Adrenal gland (tissue), 19 donors: ENCODE measurements at places on chromosomes 4 and X. TPM values are rescaled to one million over a fixed set of nuclear protein-coding genes. Genes with fewer than 3 reads are reported as not detected.

The STARD8 gene
- 3.6 TPM for polyA plus RNA-seq

GRCh38 chr4:148730766-148731165 is 288.6 kb upstream of the NR3C2 start:
- no peaks in the 10 kb centered on the region for H3K27me3 ChIP-seq
- H3K27ac ChIP-seq: no peak overlapping the region
- no peaks in the 10 kb centered on the region for H3K4me1 ChIP-seq
- DNase-seq: no peak
- no peaks in the 10 kb centered on the region for H3K36me3 ChIP-seq

DNA sequence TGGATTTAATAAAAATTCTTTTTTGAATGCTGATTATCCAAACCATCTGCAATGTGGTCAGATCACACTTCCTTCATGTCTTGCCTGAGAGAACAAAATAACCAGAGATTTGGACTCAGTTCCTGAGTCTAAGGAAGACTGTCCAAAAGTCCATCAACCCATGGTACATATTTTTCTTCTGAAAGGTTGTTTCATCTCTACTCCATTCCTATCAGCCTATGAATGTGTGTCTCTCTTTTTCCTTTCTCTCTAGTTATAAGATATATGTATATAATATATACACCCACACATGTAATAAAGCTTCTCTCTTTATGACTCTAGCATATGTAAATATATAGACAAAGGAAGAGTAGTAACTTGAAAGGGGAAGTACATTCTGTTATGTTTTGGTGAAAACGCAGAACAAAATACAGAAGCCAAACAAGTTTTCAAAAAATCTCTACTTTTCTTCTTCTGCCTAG is 226.9 kb downstream of the ARHGAP24 start:
- no peaks in the 10 kb centered on the region for H3K36me3 ChIP-seq
- H3K27ac ChIP-seq: no peak overlapping the region
- no peak overlapping the region for H3K4me3 ChIP-seq
- H3K4me1 ChIP-seq: no peaks in the 10 kb centered on the region
- H3K27me3 ChIP-seq: no peaks in the 10 kb centered on the region

The STPG2 gene
- 0.20 TPM for polyA plus RNA-seq

The NUDT11 gene
- polyA plus RNA-seq: 4.5 TPM

DNA sequence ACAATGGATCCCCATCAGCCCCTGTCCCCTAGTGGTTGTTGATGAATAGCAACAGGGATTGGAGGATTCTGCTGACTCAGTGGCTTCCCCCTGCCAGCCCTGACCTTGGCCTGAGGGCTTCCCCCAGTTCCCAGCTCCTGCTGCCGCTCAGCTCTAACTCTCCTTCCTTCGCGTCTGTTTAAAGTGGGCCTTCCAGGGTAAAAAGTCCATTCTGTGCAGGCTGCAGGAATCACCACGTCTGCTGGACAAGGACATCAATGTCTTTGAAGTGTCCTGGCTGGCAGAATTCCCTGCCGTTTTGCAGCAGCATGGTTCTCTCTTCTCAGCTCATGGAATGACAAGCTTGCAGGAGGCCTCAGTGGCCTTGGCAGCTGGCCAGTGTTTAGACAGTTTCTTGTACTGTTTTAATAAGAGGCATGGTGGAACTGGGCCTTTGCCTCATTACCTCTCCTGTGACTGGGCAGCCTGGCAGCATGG is 152.5 kb upstream of the STX18 start:
- no peaks in the 10 kb centered on the region for H3K27me3 ChIP-seq
- peak; percentile 93 for DNase-seq
- H3K4me1 ChIP-seq: peaks cover 9% of the 10 kb centered on the region

- no peak for DNase-seq
- no peaks in the 10 kb centered on the region for H3K27me3 ChIP-seq
- H3K36me3 ChIP-seq: no peaks in the 10 kb centered on the region
Measured at GRCh38 chrX:126489116-126489695, 63.4 kb downstream of the DCAF12L1 start.

DNA sequence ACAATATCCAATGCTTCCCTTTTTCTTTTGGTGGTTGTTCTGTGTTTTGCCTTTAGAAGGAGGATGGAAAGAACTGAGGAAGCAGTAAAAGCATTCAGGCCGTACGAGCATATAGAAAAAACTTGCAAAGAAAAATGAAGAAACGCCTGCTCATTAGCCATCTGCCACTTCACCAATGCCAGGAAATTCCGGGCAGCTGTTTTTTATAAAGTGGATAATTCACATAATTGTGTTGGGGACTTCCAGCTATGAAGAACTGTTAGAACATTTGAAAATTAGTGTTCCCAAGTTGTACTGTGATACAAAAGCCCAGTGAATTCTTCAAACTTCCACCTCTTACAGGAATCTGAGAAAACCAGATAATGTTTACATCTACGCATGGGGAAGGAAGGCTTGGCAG is 11.7 kb downstream of the RELL1 start:
- peaks cover 12% of the 10 kb centered on the region for H3K4me1 ChIP-seq
- H3K36me3 ChIP-seq: no peaks in the 10 kb centered on the region
- H3K27me3 ChIP-seq: no peaks in the 10 kb centered on the region
- H3K4me3 ChIP-seq: no peak overlapping the region

The FGFBP1 gene
- polyA plus RNA-seq: not detected

GRCh38 chrX:31546126-31546525 is 474.3 kb upstream of the FTHL17 start:
- H3K36me3 ChIP-seq: no peaks in the 10 kb centered on the region
- H3K4me3 ChIP-seq: no peak overlapping the region
- H3K27ac ChIP-seq: no peak overlapping the region
- no peaks in the 10 kb centered on the region for H3K4me1 ChIP-seq

GRCh38 chrX:48086082-48086481 is 14.6 kb upstream of the ZNF630 start:
- no peaks in the 10 kb centered on the region for H3K4me1 ChIP-seq
- H3K27me3 ChIP-seq: peaks cover 5% of the 10 kb centered on the region
- DNase-seq: no peak
- no peak overlapping the region for H3K4me3 ChIP-seq
- H3K36me3 ChIP-seq: no peaks in the 10 kb centered on the region
- no peak overlapping the region for H3K27ac ChIP-seq

GRCh38 chr4:4670869-4671268 is 129.0 kb upstream of the STX18 start:
- no peaks in the 10 kb centered on the region for H3K36me3 ChIP-seq
- H3K27ac ChIP-seq: no peak overlapping the region
- no peak overlapping the region for H3K4me3 ChIP-seq
- H3K4me1 ChIP-seq: no peaks in the 10 kb centered on the region
- H3K27me3 ChIP-seq: no peaks in the 10 kb centered on the region

- H3K27me3 ChIP-seq: no peaks in the 10 kb centered on the region
- H3K27ac ChIP-seq: no peak overlapping the region
- H3K4me3 ChIP-seq: no peak overlapping the region
Measured at GRCh38 chr4:15506464-15506863, 36.8 kb downstream of the CC2D2A start.

The BMX gene
- polyA plus RNA-seq: 0.29 TPM

The GPR78 gene
- 0.08 TPM for polyA plus RNA-seq

The GDI1 gene
- 287 TPM for polyA plus RNA-seq

DNA sequence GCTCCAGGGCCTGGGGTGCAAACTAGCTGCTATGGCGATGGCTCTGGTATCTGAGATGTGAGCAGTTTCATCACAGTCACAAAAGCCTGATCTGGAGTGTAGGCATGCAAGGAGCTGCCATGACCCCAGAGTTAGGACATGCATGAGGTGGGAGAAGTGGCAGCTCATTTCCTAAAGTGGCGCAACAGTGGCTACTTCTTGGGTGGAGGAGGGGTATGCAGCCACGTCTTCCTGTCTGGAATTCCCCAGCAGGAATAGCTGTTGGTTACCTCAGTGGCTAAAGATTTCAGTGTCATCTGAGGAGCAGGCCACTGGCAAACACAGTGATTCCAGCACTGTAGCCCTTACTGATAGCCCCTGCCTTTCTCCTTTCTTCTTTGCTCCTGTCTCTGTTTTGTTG is 1382.5 kb downstream of the C4orf33 start:
- no peak for DNase-seq
- H3K27me3 ChIP-seq: no peaks in the 10 kb centered on the region
- no peaks in the 10 kb centered on the region for H3K4me1 ChIP-seq
- H3K4me3 ChIP-seq: no peak overlapping the region
- H3K27ac ChIP-seq: no peak overlapping the region

DNA sequence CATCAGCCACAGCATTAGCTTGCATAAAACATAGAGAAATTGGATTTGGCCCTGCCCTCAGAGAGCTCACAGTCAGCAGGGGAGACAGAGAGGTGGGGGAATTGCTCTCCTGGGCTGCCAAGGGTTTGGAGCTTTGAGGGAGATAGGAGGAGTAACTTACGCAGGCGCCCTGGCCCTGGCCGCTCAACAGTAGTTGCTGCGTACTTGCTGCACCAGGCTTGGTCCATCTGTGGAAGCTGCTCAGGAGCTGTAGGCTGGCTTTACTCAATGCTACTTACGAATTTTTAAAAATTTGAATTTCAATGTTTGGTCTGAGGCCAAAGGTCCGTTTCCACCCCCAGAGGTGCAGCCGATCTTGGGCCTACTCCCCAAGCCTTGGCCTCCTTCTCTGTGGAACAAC is 83.3 kb downstream of the CPZ start:
- H3K36me3 ChIP-seq: no peaks in the 10 kb centered on the region
- no peaks in the 10 kb centered on the region for H3K4me1 ChIP-seq
- H3K27ac ChIP-seq: no peak overlapping the region
- H3K27me3 ChIP-seq: no peaks in the 10 kb centered on the region
- DNase-seq: no peak
- H3K4me3 ChIP-seq: no peak overlapping the region

The NEUROG2 gene
- polyA plus RNA-seq: not detected

DNA sequence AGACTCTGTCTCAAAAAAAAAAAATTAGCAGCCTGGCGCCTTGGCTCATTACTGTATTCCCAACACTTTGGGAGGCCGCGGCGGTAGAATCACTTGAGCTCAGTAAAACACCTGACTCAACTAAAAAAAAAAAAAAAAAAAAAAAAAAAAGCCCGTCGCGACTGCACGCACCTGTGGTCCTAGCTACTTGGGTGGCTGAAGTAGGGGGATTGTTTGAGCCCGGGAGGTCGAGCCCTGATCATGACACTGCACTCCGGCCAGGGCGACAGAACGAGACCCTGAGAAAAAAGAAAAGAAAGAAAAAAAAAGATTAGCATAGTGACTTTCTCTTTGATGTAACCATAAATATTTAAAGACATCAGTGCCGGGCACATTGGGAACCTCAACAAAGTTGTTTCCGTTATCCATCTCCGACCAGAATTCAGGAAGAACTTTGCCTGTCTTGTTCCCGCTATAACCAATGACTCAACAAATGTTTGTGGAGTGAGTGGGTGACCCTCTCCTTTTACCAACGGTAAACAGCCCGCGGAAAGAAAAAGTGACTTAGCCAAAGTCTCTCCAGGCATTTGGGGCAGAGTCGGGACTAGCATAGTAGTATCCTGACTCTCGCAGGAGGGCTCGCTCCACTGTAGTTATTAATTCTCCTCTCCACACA is 553 bp upstream of the MED28 start:
- H3K27me3 ChIP-seq: no peaks in the 10 kb centered on the region
- no peaks in the 10 kb centered on the region for H3K36me3 ChIP-seq
- H3K4me1 ChIP-seq: peaks cover 14% of the 10 kb centered on the region
- no peak overlapping the region for H3K4me3 ChIP-seq

GRCh38 chr4:110654254-110654635 is 31.4 kb upstream of the PITX2 start:
- H3K27ac ChIP-seq: no peak overlapping the region
- no peak for DNase-seq
- H3K27me3 ChIP-seq: no peaks in the 10 kb centered on the region
- no peaks in the 10 kb centered on the region for H3K36me3 ChIP-seq
- H3K4me1 ChIP-seq: no peaks in the 10 kb centered on the region
- H3K4me3 ChIP-seq: no peak overlapping the region

- H3K27me3 ChIP-seq: peaks cover 7% of the 10 kb centered on the region
- no peak overlapping the region for H3K4me3 ChIP-seq
- H3K36me3 ChIP-seq: no peaks in the 10 kb centered on the region
Measured at GRCh38 chrX:133929836-133930464, 55.4 kb downstream of the GPC3 start.

- no peak overlapping the region for H3K4me3 ChIP-seq
- no peaks in the 10 kb centered on the region for H3K36me3 ChIP-seq
- H3K27ac ChIP-seq: no peak overlapping the region
- no peaks in the 10 kb centered on the region for H3K27me3 ChIP-seq
- no peaks in the 10 kb centered on the region for H3K4me1 ChIP-seq
Measured at GRCh38 chr4:141757287-141757686, 120.9 kb downstream of the IL15 start.

- no peak overlapping the region for H3K4me3 ChIP-seq
- H3K27me3 ChIP-seq: no peaks in the 10 kb centered on the region
- no peak for DNase-seq
- H3K36me3 ChIP-seq: no peaks in the 10 kb centered on the region
- H3K27ac ChIP-seq: no peak overlapping the region
- H3K4me1 ChIP-seq: no peaks in the 10 kb centered on the region
Measured at GRCh38 chr4:165626316-165626715, 246.7 kb upstream of the TLL1 start.

- H3K4me1 ChIP-seq: no peaks in the 10 kb centered on the region
- DNase-seq: peak; percentile 36
- no peak overlapping the region for H3K27ac ChIP-seq
Measured at GRCh38 chrX:118510111-118510510, 14.5 kb downstream of the DOCK11 start.

The ADGRA3 gene
- 24.5 TPM for polyA plus RNA-seq

- H3K27me3 ChIP-seq: no peaks in the 10 kb centered on the region
- no peaks in the 10 kb centered on the region for H3K36me3 ChIP-seq
- DNase-seq: no peak
- H3K27ac ChIP-seq: no peak overlapping the region
- H3K4me3 ChIP-seq: no peak overlapping the region
Measured at GRCh38 chr4:148964456-148964855, 522.2 kb upstream of the NR3C2 start.

- no peak overlapping the region for H3K27ac ChIP-seq
- no peak for DNase-seq
- no peaks in the 10 kb centered on the region for H3K4me1 ChIP-seq
- H3K36me3 ChIP-seq: no peaks in the 10 kb centered on the region
- H3K4me3 ChIP-seq: no peak overlapping the region
- H3K27me3 ChIP-seq: no peaks in the 10 kb centered on the region
Measured at GRCh38 chr4:89277412-89277811, 30.2 kb downstream of the GPRIN3 start.
